Activated T-helper 1 cell treated with Interleukin-2 at 50 U/mL for 16 hours (primary cell): ENCODE measurements at places on chromosomes 2 and 18.

DNA sequence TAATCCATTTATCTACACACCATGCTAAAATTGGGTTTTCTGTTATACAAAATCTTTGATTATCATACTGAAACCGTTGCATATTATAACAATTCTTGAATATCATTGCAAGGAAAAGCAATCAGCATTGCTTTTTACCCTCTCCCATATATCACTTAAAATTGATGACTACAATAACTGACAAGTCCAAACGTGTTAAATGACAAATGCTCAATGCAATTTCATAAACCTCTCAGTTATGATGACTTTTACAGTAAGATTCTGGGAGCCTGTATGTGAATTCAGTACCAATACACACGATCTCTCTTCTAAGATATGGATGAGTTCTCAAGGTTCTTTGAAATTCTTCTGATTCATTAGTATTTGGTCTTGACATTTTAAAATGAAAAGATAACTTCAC is 368.5 kb upstream of the TRIB2 start:
- DNase-seq: no peak

DNA sequence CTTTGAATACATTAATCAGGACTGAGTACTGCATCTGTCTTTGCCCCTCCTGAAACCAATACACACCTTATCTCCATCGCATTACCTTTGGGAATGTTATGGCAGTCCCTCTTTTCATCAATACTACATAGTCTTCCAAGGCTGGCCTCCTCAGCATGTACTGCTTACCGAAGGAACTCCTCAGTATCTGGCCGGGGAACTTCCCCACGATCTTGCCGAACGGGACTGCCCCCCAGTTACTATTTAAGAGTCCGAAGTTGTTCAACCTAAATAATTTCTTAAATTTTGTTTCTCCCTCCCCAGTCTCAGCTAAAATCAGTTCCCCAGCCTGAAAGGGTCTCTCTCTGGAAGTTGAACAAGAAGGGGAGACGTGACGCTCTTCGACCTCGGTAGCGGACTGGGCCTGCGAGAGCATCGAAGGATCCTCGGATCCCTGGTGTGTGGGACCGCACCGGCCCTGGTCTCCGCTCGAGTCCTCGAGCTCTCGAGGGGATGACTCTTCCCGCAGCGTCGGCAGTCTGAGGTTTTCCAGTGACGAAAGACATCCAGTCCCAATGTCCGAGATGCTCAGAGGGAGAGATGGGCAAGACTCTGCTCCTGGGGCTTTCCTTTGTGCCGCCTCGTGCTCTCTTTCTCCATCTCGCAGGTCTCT is 489 bp downstream of the TRMT61B start:
- no peak for DNase-seq

DNA sequence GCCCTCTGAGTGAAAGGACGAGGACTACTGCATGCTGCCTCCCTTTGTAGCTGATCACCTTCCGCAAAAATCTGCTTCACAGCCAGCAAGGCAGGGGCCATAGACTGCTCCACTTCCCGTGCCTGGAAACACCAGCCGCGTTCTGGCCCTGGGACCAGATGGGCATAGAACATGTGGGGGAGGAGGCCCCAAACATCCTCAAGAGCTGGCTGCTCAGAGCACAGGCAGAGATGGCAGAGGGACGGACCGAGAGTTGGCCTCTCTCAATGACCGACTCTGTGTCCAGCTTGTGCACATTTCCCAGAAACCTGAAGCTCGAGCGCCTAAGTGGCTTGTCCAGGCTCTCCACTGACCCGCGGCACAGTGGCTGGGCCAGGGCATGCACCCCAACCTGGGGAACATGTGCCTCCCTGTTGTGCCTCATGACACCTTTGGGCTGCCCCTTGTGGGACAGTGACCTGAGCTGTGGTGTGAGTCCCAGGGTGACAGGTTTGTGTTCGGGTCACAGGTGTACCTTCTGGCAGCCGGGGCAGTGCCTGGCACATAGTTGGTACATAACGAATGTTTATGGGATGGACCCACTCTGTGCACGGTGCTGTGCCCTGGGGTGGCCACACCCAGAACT is 9.1 kb downstream of the KCNF1 start:
- DNase-seq: no peak

DNA sequence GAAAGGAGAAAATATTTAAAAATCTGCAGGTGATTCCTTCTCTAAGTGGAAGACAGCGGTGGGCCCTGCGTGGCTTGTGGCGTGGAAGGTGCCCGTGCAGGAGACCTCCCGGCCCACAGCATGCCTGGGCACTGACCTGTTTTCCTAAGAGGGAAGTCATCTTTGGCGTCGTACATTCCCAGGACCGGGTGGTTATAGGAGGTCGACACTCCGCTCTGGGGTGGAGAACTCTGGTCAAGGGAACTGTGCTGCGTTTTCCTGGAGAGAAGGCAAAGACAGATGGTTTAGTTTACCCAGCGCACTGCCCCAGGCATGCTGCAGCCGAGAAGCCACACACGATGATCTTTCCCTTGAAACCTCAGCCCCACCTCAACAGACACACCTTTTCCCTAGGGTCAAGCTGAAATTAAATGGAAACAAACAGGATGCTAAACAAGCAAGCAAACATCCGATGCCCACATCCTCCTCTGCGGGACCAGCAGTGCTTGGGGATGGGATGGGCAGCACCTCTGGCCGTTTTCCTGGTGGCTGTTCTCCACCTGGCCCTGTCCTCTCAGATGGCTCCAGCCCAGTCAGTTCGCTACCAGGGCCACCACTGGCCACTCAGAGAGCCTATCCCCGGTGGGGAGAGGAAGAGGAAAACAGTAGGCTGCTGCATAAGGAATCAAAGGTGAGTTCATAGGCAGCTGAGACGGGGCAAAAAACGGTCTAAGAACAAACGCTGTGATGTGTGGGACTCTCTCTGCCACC is 244.1 kb downstream of the HDAC4 start:
- DNase-seq: no peak

DNA sequence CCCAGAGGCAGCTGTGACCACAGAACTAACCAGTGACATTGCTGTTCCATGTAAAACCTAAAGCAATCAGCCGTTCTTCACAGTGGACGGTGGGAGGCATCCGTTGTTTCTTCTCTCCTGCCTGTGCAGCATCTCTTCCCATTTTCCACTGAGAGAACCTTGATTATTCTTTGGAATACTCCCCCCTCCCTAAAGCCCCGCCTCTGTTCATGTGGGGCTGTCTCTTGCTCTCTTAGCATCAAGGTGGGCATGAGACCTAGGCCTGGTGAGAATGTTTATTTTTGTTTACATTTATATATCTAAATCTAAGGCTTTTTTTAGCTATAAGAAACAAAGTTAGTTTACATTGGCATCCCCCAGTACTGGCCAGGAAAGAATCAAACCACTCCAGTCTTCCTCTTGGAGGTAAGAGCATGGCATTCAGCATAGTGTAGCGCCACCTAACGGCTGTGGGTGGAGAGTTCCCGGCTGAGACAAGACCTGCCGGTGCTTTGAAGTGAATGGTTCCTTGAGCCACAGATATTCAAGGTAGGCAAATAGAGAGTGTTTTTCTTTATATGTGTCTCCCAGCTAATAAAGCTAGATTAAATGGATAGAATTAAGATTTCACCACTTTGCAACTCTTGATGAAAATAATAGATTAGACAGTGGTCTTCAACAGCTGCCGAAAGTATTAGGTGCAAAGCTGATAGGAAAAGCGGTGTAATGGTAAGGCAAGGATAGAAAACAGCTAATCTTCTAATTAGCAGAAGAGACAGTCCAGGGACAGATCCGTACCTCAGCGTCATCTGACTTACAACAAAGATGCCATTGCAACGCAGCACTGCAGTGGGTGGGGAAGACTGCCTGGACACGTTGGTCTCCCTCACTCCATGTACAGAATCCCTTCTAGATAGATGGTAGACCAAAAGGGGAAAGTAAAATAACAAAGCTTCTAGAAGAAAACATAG is 219.6 kb upstream of the RAB12 start:
- DNase-seq: no peak

- DNase-seq: no peak
These were observed 486.7 kb upstream of the SALL3 start for GRCh38 chr18:78492813-78493371.

- DNase-seq: no peak
These were observed 83.6 kb upstream of the PIK3C3 start for GRCh38 chr18:41871229-41872000.

- no peak for DNase-seq
These were observed 5.4 kb downstream of the AGXT start for GRCh38 chr2:240873805-240874714.

GRCh38 chr2:199484927-199485326 is 27.2 kb upstream of the SATB2 start:
- DNase-seq: no peak

GRCh38 chr2:153403940-153404339 is 74.6 kb downstream of the RPRM start:
- DNase-seq: no peak

- DNase-seq: no peak
These were observed 135.9 kb downstream of the CYP26B1 start for GRCh38 chr2:72011791-72012190.

DNA sequence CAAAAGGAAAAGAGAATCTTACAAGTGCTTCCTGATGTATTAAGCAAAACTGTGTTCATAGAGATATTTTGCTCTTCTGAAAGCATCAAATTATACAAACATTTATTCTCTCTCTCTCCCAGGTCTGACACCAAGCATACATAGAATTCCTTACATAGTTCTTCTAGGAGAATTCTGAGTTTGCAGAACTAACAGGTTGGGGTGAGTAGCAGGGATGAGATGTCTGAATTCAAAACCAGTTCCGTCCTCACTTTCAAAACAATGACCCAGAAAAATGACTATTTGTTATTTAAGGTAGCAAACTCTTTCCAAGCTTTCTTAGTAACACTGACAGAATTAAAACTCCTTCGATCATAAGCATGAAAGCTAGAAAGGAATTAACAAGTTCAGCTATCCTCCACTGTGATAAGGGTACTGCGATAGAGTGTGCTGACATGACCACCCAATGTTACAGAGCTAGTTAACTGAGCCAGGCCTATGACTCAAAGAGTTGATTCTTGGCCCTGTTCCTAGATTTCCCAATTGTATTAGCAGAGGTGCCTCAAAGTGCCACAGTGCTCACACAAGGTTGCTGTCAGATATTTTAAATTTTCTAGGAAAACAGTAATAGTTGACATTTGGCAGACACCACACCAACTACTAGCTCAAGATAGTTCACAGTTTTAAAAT is 85.8 kb upstream of the SETBP1 start:
- no peak for DNase-seq

- DNase-seq: no peak
These were observed 281.3 kb downstream of the AGPS start for GRCh38 chr2:177673602-177674595.

DNA sequence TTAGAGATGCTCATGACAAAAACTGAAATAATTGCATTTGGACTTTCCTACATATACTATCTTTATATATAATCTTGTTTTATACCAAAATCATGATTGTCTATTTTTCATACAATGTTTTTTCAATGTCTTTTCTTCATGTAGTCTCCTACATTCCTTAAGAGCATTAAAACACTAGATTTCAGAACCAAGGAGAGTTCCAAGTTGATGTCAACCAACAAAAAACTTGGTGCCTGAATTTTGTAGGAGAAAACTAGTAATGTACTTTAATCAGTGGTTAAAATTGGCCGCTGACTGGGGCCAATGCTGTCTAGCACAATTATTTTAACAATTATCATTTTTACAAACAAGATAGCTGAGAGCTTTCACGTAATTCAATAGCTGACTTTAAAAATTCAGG is 678.8 kb downstream of the DCC start:
- DNase-seq: no peak

GRCh38 chr2:176370467-176371171 is 101.4 kb downstream of the MTX2 start:
- DNase-seq: no peak

DNA sequence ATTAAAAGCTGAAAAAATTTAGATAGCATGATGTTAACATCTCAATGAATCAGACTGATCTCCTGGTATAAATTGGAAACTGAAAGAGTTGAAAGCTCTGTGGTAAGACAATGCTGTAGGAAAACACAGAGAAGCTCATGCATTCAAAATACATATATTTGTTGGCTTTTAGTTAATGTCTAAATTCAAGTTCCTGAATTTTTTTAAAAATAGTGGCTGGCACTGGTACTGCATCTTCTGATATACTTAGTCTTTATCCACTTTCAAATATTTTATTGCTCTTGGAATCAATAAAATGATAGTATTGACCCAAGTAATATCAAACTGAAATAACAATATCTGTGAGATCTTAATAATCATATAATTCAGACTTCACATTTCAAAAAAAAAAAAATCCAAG is 151.4 kb upstream of the FIGN start:
- DNase-seq: no peak

DNA sequence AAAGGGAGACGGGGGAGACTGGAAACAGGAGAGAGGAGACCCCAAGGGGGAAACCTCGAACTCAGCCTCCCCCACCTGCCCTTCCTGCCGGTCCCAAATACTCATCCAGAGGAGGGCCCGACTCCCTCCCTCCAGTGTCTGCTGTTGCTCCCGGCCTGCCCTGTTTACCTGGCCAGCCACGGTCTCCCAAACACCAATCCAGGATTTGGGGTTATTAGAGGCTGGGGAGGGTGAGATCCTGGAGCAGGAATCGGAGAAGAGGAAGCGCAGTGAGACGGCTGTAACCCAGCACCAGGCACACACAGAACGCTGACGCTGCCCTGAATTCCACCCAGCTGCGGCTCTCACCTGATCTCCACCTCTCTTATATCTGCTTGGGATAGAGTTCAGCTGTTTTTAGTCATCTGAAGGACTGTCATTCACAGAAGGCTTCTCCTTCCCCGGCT is 213.0 kb downstream of the TNS1 start:
- no peak for DNase-seq
